ENCODE measurements at places on chromosomes 7 and 10.

DNA sequence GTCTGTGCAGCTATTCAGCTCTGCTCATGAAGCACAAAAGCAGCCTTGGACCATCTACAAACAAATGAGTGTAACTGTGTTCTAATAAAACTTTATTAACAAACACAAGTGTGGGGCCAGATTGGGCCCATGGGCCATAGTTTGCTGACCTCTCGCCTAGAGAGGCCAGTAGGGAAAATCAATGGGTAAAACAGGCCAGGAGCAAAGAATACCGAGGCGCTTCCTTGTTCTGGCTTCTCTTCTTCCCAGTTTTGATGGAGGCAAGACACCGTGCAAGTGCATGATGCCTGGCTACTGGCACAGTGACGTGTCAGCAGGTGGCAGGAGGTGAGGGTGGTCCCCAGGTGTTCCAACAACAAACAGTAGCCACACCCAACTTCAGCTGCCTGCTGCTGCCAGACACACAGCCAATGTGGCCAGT, 94.3 kb upstream of the SDK1 start:
- DNase-seq: no peak

DNA sequence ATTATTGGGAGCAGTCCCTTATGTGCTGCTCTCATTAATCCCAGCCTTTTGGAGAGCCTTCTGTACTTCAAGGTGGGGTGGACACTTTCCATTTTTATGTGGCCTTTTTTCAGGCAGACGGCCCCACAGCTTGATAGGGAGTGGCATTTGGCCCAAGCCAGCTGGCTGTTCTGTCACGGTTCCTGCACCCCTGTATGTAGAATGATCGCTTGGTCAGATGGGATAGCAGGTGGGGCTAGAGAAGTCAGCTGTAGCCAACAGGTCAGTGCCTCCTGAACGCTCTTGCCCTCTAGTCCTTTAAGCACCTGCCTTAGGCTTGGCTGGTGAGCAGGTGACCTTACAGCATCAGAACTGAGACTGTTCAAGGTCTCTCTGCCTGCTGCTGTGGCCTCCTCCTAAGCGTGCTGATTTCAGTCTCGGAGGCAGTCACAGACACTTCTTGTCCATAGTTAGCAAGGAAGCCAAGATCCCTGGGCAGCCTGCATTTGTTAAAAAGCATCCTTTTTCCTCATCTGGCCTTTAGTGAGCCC, 95.3 kb downstream of the LRRC4 start:
- DNase-seq: no peak

DNA sequence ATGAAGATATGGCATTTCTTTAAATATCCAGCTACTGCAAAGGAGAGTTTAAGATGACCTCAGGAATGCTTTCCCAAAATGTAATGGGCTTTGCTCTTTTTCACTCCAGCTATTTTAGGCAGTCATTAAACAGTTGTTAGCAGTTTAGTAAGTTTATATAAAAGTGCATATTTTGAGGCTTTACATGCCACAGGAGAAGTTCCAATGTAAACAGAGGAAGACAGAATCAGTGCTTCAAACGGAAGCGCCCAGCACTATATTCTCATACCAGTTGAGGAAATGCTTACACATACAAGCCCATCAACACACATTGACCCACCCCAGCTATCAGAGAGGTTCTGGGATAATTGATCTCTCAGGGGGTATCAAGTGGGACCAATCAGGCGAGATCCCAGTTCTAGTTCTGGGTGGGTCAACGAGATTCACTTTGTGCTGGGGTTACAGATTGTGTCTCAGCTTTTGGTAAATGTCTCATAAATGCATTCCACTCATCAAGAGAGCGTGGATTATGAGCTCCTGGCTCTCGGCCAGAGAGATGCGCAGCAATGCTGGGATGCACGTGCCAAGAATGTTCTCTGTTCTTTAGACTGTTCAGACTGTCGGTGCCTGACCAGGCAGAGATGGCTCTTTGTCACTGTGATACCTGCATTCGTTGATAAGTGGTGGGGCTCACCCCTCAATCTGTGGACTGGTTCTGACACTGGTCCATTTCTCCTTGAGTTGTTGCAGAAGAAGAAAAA, 55.0 kb downstream of the CACNB2 start:
- DNase-seq: no peak

DNA sequence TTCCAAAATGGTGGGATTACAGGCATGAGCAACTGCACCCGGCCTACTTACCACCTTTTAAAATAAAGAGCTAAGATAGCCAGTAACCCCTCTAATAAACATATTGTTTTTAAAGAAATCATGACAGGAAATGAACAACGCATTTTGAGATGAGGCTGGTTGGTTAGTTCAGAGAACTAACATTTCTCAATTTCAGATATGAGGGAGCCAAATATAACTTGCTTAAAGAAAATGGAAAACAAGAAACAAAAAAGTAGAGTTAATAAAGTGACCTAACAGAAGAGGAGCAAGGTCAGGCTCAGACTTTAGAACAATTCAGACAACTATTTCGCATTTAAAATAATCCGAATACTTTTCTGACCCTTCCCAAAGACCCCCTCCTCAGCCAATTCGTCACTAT, 254.9 kb upstream of the PHF14 start:
- no peak for DNase-seq

DNA sequence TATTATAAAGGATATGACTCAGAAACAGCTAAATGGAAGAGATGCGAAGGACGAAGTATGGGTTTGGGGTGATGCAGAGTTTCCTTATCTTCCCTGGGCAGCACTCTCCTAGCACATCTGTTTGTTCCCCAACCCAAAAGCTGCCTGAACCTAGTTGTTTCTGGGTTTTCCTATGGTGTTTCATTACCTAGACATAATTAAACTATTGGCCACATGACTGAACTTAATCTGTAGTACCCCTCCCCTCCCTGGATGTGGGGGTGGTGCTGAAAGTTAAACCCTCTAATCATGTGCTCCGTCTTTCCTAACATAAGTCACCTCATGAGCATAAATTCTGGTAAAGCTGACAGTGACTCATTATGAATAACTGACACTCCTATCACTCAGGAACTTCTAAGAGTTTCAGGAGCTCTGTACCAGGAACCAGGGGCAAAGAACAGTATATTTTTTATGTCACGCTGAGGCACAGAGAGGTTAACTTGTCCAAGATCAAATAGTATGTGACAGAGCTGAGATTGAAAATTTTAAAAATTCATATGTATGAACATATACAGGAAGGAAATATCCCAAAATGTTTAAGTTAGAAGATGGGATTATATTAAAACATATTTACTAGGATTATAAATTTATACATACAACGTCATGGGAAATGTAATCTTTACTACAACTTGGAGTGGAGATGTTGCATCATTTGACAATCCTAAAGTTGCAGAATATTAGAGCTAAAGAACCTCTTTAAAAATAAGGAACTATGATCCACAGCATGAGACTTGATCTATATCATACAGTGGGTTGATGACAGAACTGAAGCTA, 4.8 kb downstream of the STRIP2 start:
- no peak for DNase-seq

GRCh38 chr10:17808971-17809841, at the start of gene MRC1:
Gene MRC1 (plus strand): TSS chr10:17809348. CDS start chr10:17809466, 118 bp downstream.
- peak; percentile 29 for DNase-seq

- DNase-seq: no peak
Measured at GRCh38 chr7:148587076-148587475, 3.5 kb upstream of the C7orf33 start.

DNA sequence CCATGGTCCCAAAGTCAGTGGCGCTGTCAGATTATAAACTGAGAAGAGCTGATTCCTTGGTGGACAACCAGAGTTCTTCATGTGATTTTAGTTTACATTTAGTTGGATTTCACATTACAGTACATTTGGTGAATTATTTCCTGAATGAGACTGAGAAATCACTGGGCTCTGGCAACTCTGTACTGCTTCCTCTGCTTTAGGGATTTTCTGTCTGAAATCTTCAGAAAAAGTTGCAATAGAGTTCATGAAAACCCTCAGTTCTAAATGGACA, 242.6 kb downstream of the BICC1 start:
- DNase-seq: no peak

DNA sequence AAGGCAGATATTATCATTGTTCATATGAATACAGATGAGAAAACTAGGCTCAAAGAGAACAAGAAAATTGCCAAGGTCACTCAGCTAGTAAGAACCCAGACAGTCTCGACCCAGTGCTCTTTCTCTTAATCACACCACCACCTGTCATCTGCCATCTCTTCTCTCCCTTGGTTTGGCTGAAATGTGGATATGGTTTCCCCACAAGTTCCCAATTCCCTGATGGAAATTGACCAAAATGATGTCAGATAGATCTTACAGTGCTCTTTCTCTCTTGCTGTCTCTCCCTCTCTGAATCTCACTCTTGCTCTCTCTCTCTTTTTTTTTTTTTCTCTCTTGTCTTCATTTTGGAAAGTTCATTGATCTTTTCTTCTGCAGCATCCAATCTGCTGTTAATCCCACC, 9.1 kb downstream of the C10orf90 start:
- no peak for DNase-seq

- DNase-seq: no peak
Measured at GRCh38 chr7:92732316-92733036, 103.9 kb downstream of the CDK6 start.

DNA sequence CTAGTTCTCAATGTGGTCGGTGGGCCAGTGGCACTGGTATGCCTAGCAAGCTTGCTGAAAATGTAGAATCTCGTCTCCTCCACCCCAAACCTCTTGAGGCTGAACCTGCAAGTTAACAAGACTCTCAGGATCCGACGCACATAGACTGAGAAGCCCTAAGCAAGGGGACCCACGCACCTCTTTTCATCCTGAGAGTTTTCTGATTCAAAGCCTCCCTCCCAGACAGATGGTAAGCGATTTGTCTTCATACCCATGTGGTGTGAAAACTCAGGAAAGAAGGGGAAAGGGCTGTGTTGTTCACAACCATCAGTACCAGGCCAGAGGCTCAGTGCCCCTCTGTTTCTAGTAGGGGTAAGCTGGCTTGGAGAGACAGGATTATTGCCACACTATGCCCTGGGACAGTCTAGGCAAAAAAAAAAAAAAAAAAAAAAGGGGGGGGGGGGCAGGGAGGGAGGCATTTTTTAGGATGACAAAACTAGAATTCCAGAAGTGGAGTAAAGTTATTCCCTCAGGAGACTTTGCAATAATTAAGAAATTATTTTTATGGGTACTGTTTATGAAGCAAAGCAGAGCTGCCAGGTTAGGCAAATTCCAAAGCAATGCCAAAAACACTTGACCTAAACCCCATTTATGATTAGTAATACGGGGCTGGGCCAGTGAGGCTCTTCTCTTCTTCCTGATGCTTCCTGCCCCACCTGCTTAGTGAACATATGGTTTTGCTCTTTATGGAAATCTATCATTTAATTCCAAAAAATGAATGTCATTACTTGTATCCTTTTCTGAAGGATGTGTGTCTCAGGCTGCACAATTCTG, 117.6 kb upstream of the PDLIM1 start:
- DNase-seq: no peak

DNA sequence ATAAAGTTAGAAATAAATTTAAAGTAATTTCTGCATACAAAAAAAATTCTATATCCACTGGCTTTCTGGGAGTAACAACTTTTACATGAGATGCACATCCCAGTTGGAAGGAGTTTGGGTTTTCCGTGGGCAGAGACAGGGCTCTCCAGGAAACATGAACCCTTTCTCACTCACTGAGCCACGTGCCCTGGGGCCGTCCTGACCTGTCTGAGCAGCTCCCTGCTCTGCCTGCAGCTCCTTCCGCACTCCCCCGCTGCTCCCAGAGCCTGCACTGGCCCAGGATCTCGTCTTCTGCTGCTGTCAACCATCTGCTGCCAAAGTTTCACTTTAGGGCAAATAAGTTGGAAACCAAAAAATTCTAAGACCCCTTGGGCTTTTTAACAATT, 169.1 kb downstream of the DIP2C start:
- DNase-seq: no peak

GRCh38 chr7:70660819-70661191, 471.1 kb upstream of the GALNT17 start:
- DNase-seq: no peak

DNA sequence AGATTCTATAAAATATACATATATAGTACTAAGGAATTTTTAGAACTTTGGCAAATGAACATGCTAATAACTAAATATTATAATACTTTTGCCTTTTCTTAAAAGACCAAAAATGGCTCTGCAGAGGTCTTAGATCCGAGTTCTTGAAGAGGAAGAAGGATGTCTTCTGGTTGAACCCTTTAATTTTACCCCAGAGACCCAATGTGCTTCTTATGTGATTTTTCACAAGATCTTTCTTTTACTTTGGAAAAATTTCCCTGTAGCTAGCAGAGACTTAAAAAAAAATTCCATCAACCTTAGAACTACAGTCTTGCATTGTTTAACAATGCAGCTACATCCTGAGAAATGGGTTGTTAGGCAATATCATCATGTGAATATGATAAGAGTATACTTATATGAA, 663.2 kb downstream of the PARD3 start:
- DNase-seq: no peak

- no peak for DNase-seq
Measured at GRCh38 chr10:555682-556350, 133.7 kb downstream of the DIP2C start.

DNA sequence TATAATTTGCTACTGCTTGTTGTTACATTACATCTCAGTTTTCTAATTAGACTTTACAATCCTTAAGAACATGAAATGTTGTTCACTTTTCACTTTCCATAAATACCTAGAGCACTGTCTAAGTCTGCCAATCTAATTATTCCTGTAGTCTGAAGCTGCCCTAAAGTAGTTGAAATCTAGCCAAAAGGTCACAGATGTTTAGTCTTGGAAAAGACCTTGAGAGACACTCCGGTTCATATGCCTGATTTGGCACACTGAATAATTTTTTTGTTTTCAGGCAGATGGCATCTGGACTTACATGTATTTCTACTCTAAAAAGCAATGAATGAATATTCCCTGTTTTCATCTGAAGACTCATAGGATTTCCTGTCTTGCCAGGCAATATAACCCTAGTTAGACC, 359.1 kb downstream of the ANKRD7 start:
- DNase-seq: no peak

DNA sequence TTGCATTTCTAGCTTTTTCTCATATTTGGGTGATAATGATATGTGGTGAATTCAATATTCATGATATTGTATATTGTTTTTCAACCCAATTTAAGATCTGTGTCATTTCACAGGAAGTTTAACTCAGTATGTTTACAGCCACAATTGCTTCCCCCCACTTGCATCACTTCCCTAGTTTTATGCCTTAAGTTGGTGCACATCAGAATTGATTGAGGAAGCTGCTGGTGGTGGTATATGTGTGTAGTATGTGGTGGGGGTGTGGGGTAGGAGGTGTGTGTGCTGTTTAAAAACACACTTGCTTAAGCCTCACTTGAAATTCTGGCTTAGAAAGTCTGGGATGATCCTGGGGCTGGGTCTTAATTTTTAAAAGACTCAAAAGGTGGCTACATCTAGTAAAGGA, 245.1 kb upstream of the AOAH start:
- DNase-seq: no peak

- no peak for DNase-seq
Measured at GRCh38 chr7:70040051-70040450, 441.8 kb downstream of the AUTS2 start.

GRCh38 chr10:6108631-6109443, 20.0 kb downstream of the RBM17 start:
- DNase-seq: no peak

DNA sequence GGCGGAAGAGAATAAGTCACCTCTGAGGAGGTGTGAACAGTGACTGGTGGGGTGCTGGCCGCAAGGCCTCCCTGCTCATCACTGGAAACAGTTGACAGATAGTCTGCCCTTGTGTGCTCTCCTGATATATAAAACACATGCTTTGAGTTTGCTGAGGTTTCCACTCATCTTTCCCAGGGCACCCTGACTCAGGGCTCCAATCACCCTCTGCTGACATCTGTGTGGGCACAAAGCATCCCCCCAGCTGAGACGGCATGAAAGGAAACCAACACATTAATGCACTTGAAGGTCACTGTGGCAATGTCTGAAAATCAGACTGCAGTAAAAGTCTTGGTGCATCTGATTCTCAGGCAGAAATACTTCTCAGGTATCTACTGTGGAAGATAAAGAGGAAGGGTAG, 49.8 kb downstream of the EPDR1 start:
- no peak for DNase-seq
